ENCODE measurements at places on chromosomes 13 and 19. TPM values are rescaled to one million over a fixed set of nuclear protein-coding genes. Genes with fewer than 3 reads are reported as not detected.

DNA sequence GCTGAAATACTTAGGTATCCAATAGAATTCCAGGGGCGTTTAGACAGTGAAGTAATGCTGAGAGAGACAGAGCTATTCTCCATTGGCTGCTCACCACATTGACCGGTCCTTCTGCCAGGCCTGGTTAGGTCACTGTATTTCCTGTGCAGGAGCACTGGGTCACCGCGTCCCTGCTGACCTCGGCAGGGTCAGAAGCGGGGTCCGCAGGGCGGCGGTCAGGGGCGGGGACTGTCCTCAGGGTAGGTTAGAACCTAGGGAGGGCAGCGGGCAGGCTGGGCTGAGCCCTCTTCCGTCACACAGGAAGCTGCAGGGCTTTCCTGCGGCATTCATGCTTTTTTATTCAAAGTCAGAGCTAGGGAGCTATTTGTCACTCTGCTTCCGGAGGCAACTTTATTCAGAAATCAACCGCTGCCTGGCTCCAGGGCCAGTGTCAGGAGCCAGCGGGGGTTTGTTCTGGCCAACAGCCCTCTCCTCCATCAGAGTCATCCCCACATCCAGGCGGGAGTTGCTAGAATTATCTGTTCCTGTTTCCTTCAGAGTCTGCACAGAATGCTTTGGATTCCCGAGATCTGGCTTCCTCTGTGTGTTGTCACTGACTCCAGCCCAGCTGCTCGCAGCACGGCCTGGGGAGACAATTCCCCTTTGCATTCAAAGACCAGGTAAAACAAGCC is 81.2 kb upstream of the WASF3 start:
- no peak for DNase-seq

DNA sequence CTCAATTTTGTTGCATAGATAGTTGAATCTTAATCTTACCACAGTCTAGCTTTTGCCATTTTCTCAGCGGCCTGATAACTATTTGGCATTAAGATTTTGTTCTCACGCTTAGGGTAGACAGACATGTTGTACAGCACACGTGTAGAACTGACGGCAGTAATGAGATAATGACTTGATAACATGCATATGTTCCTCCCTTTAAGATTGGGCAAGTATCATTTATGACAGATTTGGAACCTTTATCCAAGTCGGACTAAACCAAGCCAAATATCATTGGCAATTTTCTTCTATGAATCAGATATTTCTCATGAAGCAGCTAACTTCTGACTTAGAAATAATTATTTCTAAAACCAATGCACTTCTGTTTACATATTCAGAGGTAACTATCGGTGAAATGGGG is 205.5 kb downstream of the NDFIP2 start:
- no peak for DNase-seq

Gene GDF15
- 0.26 TPM for polyA plus RNA-seq

Gene SIRT6
- polyA plus RNA-seq: 10.0 TPM
